ENCODE measurements at places on chromosomes 6 and 20.
A peak's percentile ranks its signal among the peaks of the same experiment; 100 is the strongest.

GRCh38 chr6:53433951-53434285 is 85.2 kb upstream of the ELOVL5 start:
- DNase-seq: no peak
- no peak overlapping the region for H3K4me3 ChIP-seq
- H3K36me3 ChIP-seq: no peaks in the 10 kb centered on the region
- no peak overlapping the region for H3K27ac ChIP-seq

DNA sequence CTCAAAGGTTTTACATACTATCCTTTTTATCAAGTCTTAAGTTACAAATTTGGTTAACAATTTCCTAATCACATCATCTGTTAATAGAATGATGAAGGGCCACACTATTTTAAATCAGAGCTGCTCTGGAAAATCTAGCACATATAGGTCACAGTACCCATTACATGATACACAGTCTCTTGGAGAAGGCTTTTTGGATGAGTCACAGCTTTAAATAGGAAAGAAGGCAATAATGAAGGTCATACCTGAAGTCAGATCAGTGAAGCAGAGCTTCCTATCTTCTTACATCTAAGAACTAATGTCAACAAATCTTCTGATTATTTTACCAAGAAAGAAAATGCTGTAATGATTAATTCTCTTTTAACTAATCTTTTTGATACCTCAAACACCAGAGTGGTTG is 248.5 kb downstream of the BTBD9 start:
- no peak for DNase-seq
- H3K4me1 ChIP-seq: no peaks in the 10 kb centered on the region
- H3K27me3 ChIP-seq: no peaks in the 10 kb centered on the region
- H3K36me3 ChIP-seq: no peaks in the 10 kb centered on the region

DNA sequence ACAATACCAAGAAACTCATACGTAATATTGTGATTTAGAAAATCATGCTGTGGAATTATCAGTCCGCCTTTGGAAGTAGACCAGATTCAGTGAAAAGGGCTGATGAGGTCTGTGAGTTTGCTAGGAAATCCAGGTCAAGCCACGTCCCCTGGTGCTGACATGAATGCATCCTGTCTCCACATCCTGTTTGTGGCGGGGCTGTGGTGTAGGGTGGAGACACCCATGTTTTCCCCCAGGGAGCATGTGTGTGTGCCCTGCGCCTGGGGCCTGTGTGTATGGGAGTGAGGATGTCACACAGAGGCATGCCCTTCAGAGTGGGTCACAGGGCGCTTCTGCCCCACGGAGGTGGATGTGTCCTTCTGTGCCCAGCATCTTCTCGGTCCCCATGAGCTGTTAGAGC is 109.1 kb downstream of the SASH1 start:
- no peak overlapping the region for H3K4me3 ChIP-seq
- H3K27ac ChIP-seq: no peak overlapping the region
- peaks cover 18% of the 10 kb centered on the region for H3K4me1 ChIP-seq
- H3K27me3 ChIP-seq: no peaks in the 10 kb centered on the region
- DNase-seq: peak; percentile 52

DNA sequence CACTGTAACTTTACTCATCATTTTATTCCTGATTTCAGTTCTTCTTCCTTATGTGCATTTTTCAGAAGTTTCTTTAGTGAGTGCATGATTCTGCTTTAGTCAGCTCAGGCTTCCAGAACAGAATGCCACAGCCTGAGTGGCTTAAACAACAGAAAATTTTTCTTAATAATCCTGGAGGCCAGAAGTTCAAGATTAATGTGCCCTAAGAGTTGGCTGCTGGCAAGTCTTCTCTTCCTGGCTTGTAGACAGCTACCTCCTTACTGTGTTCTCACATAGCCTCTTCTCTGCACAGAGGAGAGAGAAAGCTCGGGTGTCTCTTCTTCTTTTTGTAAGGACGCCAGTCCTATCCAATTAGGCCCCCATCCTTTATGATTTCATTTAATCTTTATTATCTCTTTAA is 443.1 kb upstream of the RGS17 start:
- H3K27me3 ChIP-seq: no peaks in the 10 kb centered on the region
- H3K27ac ChIP-seq: no peak overlapping the region
- H3K4me1 ChIP-seq: no peaks in the 10 kb centered on the region
- H3K36me3 ChIP-seq: no peaks in the 10 kb centered on the region

GRCh38 chr6:156687789-156688619 is 89.2 kb upstream of the ARID1B start:
- H3K36me3 ChIP-seq: no peaks in the 10 kb centered on the region
- peak; percentile 26 for DNase-seq
- H3K4me3 ChIP-seq: peak overlapping the region; percentile 69
- no peaks in the 10 kb centered on the region for H3K27me3 ChIP-seq
- peak overlapping the region; percentile 90 for H3K27ac ChIP-seq

DNA sequence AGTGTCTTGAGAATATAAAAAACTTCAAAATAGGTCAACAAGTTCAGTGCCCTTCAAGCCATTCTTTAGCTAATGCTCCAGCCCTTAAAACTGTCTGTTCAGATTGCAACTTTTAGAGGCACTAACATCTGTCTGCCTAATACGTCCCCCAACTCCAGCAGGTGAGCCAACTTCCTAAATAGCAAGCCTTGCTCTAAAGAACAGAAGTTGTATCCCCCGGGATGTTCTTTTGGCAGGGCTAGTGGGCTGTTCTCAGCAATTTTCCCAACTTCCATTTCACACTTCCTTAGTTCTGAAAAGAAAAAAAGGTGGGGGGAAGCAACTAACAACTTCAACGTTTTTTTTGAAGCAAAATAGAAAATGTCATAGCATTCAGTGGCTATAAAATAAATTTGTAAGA is 290.0 kb upstream of the PTCHD4 start:
- no peaks in the 10 kb centered on the region for H3K36me3 ChIP-seq
- H3K4me1 ChIP-seq: no peaks in the 10 kb centered on the region
- no peak overlapping the region for H3K27ac ChIP-seq
- H3K4me3 ChIP-seq: no peak overlapping the region
- no peak for DNase-seq

DNA sequence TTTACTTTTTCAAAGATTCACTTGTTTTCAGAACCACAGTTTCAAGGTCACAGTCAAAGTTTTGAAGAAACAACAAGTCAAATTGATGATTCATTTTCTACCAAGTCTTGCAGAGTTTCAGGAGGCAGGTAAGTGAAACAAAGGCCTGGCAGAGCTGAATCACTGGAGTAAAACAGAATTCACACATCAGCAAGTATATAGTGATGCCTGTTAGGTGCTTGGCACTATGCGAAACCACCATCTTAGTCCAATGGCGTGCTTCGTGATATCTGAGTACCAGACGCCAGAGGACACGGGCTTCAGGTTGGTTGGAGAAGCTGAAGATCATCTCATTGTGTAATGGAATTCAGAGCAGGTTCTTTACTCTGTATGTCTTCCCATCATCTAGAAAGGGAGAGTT is 75.9 kb downstream of the RTN4IP1 start:
- H3K4me3 ChIP-seq: no peak overlapping the region
- H3K27me3 ChIP-seq: no peaks in the 10 kb centered on the region
- no peak overlapping the region for H3K27ac ChIP-seq
- DNase-seq: no peak
- no peaks in the 10 kb centered on the region for H3K36me3 ChIP-seq

DNA sequence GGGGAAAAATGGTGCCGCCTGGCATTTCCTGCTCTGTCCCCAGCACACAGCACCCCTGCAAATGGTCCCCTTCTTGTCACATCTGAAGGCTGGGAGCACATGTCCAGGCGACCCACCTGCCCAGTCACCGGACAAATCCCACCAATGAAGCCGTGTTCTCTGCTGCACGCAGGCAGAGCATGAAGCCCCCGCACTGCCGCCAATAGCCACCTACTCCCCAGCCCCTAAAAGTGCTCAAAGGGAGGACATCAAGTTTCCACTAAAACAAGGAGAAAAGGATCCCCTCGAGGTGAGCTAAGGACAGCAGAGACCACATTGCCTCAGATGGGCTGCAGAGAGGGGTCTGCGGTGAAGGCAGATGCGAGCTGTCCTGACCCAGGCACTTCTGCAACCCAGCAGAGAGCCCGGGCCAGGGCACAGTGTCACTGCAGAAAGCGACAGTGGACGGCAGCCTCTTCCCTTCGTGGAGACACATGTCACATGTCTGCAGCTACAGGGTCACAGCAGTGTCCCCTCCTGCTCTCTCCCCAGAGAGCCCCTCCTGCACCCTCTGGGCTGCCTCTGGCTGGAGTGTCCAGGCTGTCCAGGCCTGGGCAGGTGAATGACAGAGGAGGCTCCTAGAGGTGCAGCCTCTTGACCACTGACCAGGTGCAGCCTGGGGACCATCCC is 221.5 kb downstream of the PREX1 start:
- no peak overlapping the region for H3K27ac ChIP-seq
- H3K4me3 ChIP-seq: no peak overlapping the region
- DNase-seq: no peak
- no peaks in the 10 kb centered on the region for H3K4me1 ChIP-seq
- H3K27me3 ChIP-seq: no peaks in the 10 kb centered on the region

DNA sequence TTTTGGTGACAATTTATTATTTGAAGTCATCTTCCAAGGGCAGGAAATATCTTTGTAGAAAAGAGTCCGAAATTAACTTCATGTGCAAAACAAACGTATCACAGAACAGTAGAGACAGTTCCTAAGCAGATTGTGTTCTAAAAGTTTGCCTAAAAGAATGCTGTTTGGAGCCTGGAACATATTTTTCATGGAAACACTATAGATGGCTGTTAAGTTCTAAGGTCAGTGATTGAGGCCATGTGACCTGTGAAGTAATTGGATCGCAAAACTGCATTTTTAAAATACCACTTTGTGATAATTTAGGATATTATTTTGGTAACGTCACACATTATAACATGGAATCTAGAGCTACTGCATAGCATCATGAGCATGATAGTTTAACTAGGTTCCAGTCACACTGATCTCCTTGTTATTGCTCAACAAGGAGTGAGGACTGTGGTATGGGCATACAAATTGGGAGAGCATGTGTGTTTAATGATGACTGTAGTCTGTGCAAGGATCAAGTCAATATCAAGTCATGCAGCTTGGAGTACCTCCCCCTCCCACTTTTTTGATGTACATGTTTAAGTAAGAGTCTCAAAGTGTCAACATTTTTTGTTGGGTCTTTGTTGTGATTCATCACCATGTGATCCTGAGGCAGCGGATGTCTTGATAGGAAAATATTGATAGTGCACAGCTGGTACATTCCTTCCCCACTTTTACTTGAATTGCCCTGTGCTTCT is 609.3 kb upstream of the CITED2 start:
- no peaks in the 10 kb centered on the region for H3K36me3 ChIP-seq

DNA sequence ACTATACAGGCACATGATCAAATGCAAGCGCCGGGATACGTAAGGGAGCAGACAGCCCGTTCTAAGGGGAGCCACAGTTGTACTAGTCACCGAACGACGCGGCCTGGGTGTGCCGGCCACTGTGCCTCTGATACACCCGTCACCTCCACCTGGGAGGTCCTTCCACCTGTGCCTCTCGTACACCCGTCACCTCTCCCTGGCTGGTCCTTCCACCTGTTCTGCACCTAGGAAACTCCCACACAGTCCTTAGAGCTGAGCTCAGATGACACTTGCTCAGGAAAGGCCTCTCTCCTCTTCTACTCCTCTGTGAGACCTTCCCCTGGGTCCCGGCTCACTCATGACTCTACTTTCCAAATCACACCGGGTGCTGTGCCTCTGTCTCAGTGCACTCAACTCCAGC is 245.0 kb downstream of the TTLL2 start:
- H3K4me3 ChIP-seq: no peak overlapping the region
- H3K4me1 ChIP-seq: peaks cover 17% of the 10 kb centered on the region
- DNase-seq: no peak
- no peaks in the 10 kb centered on the region for H3K27me3 ChIP-seq
- H3K36me3 ChIP-seq: no peaks in the 10 kb centered on the region

DNA sequence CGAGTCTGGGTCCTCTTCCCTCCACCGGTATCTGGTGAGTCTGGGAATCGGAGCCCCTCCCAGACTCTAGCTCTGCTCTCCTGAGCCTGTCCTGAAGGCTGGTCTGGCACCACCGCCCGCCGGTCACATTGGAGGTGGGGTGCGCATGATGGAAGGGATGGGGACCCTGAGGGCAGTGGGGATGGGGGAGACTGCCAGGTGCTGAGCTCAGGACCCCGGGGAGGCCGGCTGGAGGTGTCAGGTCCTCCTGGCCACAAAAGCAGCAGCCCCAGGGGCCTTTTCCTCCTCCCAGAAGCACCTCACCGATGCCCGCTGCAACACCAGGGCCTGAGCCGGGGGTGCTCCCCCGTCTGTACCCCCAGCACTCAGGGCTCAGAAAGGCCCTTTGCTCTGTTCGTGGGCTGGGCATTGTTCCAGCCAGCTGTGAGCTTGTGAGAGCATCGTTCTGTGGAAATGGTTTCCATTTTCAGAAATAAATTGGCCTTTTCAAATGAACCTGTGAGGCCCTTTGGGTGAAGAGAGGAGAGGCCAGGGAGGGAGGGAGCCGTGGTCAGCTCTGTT is 2.5 kb upstream of the NPBWR2 start:
- H3K27ac ChIP-seq: no peak overlapping the region
- H3K36me3 ChIP-seq: no peaks in the 10 kb centered on the region
- H3K4me3 ChIP-seq: no peak overlapping the region

DNA sequence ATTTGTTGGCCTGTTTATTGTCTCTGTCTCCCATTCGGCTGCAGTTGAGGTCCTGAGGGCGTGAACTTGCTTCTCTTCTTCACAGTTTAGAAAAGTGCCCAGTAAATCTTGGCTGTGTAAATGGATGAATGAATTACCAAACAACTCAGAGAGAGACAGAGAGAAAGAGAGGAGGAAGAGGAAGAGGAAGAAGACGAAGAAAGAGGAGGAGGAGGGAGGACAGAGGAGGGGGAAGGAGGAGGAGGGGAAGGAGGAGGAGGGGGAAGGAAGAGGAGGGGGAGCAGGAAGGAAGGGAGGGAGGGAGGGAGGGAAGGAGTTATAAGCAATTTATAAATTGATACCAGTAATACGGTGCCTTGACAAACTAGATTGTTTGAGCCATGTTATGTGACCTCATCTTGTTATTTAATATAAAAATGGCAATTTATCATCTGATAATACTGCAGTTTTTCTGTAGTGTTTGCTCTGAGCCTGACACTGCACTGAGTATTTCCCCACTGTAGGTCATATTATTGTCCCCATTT is 18.7 kb downstream of the HCK start:
- peaks cover 46% of the 10 kb centered on the region for H3K4me1 ChIP-seq
- no peak for DNase-seq
- H3K36me3 ChIP-seq: no peaks in the 10 kb centered on the region
- no peaks in the 10 kb centered on the region for H3K27me3 ChIP-seq

GRCh38 chr6:169841907-169842606 is 90.6 kb downstream of the ERMARD start:
- H3K27me3 ChIP-seq: peaks cover 12% of the 10 kb centered on the region
- H3K27ac ChIP-seq: no peak overlapping the region
- DNase-seq: no peak
- H3K36me3 ChIP-seq: no peaks in the 10 kb centered on the region

- H3K27me3 ChIP-seq: no peaks in the 10 kb centered on the region
- H3K4me1 ChIP-seq: no peaks in the 10 kb centered on the region
- no peaks in the 10 kb centered on the region for H3K36me3 ChIP-seq
- no peak for DNase-seq
Observed at GRCh38 chr6:133682506-133683307, 206.2 kb upstream of the TCF21 start.

- H3K27me3 ChIP-seq: no peaks in the 10 kb centered on the region
- no peaks in the 10 kb centered on the region for H3K4me1 ChIP-seq
- no peak for DNase-seq
- peaks cover 28% of the 10 kb centered on the region for H3K36me3 ChIP-seq
- no peak overlapping the region for H3K27ac ChIP-seq
Observed at GRCh38 chr6:39902786-39903465, 31.3 kb downstream of the MOCS1 start.

GRCh38 chr20:10667560-10668167 is 6.1 kb downstream of the JAG1 start:
- H3K36me3 ChIP-seq: no peaks in the 10 kb centered on the region
- H3K27ac ChIP-seq: peak overlapping the region; percentile 20
- H3K27me3 ChIP-seq: no peaks in the 10 kb centered on the region
- no peak for DNase-seq

Data from heart left ventricle (tissue), 16 donors.